Esophagus mucosa (tissue), 1 donor: ENCODE measurements at places on chromosomes 11 and 22.

DNA sequence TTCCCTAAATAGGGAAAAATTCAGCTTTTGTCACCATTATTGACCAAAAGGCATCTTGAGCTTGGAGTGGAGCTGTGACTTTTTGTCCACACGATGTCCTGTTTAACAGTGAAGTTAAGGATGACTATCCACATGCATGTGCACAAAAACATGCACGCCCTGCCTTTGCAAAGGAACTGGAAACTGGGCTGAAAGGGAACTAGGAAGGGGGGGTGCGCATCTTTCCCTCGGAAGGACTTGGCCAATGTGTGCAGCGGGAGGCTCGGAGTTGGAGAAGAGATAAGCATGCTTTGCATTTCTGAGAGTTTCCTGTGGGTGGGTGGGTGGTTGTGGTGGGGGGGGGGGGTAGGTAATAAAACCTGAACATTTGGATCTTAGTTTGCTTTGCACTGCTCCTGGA lies 411 bp upstream of the KIRREL3 start:
- no peak for ATAC-seq

GRCh38 chr11:12472401-12473005 lies 95.1 kb downstream of the PARVA start:
- ATAC-seq = no peak

DNA sequence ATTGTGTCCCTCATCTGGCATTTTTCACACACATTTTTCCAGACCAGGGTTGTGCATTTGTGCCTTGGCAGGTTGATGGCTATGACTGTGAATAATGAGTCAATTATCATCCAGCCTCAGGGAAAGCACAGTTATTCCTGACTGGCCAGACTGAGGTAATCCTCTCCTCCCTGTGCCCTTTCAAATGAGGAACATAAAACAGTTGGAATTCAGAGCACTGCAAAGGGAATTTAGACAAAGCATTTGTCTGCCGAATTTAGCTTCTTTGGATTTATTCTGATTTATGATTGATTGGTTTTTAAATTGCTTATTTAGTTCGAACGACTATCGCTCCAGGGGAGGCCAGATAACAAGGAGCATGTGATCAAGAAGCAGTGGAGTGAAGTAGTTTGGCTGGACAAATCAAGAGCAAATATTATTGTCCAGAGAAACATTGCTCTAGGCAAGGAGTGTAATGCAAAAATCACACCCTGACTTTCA lies 30.8 kb upstream of the RAG2 start:
- no peak for ATAC-seq

GRCh38 chr11:12679471-12679870 lies 5.2 kb downstream of the TEAD1 start:
- ATAC-seq = no peak

DNA sequence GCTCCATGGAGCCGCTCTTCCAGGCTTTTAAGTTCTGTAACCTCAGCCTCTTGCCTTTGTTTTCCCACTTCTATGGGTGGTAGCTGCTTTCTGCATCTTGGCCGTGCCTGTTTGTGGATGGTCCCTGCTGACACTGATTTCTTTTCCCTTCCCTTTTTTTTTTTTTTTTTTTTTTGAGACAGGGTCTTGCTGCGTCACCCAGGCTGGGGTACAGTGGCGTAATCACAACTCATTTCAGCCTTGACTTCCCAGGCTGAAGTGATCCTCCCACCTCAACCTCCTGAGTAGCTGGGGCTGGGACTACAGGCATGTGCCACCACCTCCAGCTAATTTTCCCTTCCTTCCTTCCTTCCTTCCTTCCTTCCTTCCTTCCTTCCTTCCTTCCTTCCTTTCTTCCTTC lies 57.7 kb upstream of the EP300 start:
- no peak for ATAC-seq

DNA sequence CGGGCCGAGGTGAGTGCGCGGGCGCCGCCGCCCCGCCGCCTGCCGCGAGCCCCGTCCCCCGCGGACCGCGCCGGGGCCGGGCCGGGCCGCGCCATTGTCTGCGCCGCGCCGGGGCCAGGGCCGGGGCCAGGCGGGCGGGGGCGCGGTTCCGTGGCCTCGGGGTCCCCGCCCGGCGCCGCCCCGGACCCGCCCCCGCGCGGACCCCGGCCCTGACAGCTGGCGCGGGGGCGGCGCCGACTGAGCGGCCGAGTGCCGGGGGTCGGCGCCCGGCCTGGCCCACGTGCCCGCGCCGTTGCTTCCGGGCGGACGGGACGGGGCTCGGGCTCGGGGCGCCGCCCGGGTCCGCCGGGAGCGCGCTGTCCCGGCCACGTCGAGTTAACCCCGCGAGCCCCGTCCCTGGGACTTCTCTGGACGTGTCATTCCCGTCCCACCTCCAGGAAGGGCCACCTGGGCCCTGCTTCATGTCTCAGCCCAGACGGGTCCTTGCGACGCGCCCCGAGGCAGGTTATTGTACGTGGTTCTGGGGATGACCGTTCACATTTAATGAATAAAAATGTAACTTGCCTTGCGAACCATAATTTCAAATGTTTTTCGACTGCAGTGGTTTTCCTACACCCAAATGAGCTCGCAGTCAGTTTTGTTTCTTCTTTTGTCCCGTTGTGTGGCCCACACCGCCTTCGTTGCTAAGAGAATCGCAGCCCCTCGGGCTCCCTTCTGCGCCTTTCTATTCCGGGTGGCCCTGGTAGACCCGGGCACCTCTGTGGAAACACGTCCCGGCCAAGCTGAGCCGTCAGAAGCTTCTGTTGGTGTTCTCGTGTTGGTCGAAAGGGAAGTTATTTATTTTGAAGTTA lies 562 bp downstream of the ZBED4 start:
- no peak for ATAC-seq

DNA sequence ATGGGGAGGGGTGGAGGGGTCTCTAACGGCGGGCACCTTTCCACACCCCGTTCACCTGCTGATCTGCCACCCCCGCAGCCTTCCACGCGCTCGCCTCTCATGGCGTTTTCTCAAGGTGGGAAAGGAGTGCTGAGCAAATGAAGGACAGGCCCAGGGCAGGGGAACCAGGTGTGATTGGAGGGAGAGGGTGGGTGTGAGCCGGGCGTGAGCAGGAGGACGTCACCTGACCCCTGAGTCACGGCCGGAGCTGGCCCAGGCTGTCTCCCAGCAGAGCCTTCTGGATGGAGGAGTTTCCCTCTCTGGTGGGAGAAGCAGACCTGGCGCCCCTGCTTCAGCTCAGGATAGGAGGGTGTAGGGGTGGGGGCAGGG lies 14.0 kb upstream of the ARHGAP8 start:
- ATAC-seq = peak; percentile 73

DNA sequence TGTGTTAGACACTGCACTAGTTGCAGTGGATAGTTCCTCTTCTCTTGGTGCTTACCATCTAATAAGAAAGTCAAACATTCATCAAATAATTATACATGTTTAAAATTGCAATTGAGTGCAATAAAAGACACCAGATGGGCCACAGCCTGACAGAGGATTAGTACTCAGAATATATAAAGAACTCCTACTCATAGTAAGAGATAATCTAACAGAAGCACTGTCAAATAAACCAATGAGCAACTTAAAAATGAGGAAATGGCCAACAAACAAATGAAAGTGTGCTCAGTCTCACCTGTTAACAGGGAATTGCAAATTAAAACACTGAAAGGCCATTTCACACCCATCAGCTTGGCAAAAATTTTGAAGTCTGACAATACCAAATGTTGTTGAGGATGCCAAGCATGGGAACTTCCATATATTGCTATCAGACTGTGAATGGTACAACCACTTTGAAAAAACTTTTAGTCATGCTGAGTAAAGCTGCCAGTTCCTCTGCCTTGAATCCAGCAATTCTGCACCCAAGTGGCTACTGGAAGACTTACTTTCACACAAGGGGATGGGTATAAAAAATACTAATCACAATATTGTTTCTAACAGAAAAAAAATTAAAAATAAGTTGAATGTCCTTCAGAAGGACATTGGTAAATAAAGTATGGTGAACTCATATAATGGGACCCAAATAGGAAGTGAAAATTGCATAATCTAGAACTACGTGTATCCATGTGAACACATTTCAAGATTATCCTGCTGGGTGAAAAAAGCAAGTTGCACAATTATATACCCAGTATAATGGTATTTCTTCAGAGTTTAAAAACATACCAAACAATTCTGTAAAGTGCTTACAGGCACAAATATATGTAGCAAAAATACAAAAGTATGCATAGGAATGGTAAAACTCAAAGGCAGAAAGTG lies 41.4 kb upstream of the CREB3L1 start:
- no peak for ATAC-seq

DNA sequence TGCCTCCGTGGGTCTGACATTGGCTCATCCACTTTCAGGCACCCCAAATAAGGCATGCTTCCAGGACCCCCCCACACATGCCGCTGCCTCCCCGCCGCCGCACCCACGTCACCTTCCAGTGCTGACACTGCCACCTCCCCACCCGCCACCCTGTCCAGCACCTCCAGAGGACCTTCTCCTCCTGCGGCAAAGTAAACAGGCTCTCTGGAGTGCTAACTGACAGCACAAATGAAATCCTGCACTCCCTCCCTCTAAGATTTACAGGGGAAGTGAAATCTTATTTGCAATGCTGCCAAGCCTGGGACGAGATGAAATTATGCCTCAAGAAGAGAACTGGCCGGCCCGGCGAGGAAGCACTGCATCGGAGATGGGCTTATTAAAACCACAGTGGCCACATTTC lies 35.3 kb downstream of the MACROD1 start:
- no peak for ATAC-seq
